Stimulated activated CD4-positive, alpha-beta T cell treated with anti-CD3 and anti-CD28 coated beads, Interleukin-15, amount 100 ng/mL, for 48 hours (primary cell): ENCODE measurements at places on chromosomes 6 and 20.

- no peak for DNase-seq
Observed at GRCh38 chr6:105995391-105995865, 90.7 kb upstream of the PRDM1 start.

DNA sequence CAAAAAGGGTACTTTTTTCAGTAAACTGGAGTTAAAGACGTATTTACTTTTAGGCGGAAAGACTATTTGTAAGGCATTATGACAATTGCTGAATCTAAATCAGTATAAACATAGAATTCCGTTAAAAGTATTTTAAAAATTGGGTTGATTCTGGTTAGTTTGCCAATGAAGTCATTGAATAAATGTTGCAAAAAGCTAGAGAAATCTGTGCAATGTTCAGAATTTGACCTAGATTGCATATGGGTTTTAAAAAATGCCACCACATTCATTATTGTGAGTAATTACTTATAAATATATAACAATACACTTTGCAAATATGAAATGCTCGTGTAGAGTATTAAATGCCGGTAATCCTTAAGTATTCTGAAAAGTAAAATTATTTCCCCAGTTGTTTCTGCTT lies 116.5 kb upstream of the EEF1E1 start:
- DNase-seq, result no peak

DNA sequence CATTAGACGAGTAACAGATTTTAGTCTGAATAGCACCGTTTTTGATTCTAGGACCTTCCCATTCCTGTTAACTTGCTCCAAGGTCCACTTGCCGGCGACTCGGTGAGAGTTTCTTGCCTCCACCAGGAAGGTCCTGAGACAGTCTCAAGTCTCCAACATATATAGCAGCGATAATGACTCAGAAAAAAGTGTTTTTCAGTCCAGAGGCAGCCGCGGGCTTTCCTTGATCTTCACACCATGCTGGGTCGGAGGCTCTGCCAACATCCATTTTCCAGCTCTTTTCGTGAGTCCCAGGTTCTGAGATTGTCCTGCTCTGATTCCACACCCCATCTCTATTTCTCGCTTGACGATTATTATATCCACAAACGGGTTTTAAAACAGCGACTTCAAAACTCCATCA lies 170.5 kb downstream of the GPX5 start:
- no peak for DNase-seq

- no peak for DNase-seq
Observed at GRCh38 chr20:14477125-14477524, 139.7 kb upstream of the FLRT3 start.

DNA sequence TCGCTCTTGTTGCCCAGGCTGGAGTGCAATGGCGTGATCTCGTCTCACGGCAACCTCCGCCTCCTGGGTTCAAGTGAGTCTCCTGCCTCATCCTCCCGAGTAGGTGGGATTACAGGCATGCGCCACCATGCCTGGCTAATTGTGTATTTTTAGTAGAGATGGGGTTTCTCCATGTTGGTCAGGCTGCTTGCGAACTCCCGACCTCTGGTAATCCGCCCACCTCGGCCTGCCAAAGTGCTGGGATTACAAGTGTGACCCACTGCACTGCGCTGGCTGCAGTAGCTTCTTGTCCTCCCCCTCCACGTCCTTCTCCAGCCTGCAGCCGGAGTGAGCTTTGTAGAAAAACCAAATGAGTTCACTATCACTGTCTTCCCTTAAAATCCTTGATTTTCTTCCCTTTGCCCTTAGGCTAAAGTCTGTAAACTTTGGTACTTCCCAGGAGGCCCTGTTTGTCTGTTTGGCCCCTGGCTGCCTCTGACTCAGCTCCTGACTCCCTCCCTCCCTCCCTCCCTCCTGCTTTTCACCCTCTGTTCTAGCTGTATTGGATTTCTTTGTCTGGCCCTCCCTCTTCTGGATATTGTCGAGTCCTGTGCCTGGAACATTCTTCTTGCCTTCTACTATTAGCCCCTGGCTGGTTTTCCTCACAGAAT lies 12.9 kb downstream of the PARD6B start:
- DNase-seq, result no peak

GRCh38 chr6:100592929-100593328 lies 128.2 kb upstream of the SIM1 start:
- DNase-seq, result no peak

DNA sequence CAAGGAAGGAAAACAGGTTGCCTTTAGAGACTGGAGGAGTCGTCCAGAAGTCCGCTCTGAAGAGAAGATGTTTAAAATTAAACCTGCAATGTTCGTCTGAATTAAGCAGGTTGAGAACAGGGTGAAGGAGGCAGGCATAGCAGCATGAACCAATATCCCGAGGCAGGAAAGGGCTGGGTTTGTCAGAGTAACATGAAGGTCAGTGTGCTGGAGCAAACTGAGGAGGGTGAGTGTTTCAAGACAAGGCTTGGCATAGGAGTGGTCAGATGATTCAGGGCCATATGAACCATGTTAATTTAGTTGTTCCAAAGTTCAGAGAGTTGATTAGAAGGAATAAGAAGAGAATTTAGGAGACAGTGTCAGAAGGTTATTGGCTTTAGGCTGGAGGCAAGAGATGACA lies 93.3 kb downstream of the UTRN start:
- no peak for DNase-seq

DNA sequence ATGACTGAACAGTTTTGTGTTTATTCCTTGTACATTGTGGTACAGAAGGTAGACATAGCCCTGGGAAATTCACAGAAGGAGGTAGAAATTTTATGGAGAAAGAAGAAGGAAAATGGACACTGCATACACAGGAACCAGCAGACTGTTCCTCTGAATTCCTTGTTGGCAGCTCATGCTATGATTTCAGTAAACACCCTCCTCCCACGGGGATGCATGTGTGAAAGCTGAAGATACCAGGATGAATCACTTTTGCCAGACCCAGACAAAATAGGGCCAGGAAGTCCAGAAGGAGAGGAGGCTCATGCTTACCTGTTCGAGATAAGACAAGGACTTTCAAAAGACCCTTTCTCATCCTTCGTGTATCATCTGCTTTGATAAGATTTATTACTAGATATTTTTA lies 110.3 kb upstream of the GGTLC1 start:
- no peak for DNase-seq

GRCh38 chr6:134962421-134962820 lies 12.5 kb upstream of the ALDH8A1 start:
- no peak for DNase-seq

GRCh38 chr6:51112731-51113130 lies 294.1 kb downstream of the TFAP2B start:
- no peak for DNase-seq

GRCh38 chr6:155530219-155530834 lies 74.7 kb upstream of the NOX3 start:
- DNase-seq, result no peak

- no peak for DNase-seq
Observed at GRCh38 chr20:17833036-17833674, 133.4 kb downstream of the BANF2 start.

DNA sequence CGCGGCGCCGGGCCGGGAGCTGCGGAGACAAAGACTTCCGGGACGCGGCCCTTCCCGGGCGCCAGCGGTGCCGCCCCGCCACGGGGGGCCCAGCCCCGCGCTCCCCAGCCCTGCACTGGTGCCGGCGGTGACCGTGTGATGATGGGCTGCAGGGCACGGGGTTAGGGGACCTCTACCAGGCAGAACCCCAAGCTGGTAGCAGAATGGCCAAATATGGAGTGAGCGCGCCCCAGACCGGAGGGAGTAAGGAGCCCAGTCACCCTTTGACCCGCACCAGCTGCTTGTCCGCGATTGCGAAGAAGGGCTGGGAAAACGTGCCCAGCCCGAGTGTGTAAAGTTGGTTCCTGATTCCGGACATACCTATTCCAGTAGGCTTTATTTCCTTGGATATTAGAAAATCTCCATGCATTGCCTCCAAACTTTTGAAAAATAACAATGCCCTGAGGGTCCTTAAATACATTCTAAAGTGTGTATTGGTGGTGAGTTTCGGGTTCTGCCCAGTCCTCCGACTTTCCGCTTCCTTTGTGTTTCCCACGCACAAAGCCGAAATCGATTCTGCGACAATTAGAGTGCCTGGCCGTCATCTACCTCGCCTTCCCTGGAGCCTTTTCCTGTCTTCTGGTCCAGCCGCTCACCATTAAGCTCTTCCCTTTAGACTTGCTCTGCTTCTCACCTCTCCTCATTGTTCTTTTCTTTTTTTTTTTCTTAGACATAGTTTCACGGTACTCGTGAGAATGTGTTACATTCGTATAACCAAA lies 1.1 kb downstream of the ABRACL start:
- DNase-seq, result peak; percentile 15

DNA sequence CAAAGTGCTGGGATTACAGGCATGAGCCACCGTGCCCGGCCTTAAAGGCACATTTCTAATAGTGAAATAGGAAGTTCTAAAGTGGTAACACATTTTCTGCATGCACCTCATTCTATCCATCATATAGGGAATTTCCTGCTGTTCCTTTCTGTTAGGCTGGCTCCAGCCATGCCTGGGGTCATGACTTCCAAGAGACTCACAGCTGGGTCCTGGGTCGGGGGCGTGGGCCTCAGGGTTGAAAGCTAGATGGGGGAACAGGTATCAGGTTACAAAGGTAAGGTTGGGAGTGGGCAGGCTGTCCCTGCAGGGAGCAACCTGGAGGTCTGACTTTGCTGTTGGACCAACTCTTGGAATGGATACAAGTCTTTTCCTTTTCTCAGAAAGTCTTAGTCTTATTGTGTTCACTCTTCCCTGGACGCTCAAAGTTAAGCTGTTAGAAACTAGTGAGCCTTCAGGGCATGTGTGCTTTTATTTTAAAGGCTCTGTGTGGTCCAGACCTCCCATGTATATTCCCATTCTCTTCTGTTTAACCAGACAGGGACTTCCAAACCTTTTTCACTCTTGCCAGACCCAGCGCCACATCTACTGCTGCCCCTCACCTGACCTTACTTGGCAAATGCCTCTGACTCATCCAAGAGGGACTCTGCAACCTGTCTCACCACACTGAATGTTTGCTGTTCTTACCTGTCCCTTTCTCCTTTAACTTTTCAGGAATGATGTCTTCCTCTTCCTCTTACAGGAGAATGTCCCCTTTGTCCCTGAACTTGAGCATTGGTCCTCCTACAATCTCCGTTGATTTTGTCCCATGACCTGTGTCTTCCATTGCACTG lies 64.4 kb downstream of the TMEM170B start:
- no peak for DNase-seq

DNA sequence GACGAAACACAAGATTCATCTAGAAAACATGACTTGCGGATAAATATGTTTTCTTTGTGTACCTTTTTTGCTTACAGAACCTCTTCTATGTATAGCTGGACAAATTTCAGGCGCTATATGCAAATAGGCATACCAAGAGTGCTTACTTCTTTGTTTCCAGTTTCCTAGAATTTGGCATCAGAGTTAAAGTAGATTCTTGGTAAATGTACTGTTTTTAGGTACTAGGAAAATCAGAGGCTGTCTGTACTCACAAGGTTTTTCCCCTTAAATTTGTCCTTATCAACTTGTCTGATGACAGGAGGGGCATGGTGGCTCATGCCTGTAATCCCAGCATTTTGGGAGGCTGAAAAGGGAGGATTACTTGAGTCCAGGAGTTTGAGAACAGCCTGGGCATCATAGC lies 124.9 kb upstream of the TMEM170B start:
- no peak for DNase-seq

DNA sequence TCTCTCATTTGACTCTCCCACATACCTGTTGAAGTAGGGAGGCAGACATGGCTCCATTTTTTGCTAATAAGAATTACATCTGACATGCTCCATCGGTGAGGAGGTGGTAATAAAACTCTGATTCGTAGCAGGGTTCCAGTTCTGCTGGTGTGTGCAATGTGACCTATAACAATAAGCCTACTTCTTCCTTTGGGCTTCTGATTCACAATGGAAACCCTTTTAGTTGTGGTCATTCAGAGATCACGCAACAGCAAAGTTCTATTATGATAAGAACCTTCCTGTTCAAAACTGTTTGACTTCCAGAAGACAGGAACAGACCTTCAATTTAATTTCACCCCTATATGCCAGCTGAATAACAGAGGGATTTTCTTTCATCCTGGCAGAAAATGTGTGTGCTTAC lies 31.4 kb upstream of the GSTA4 start:
- no peak for DNase-seq

DNA sequence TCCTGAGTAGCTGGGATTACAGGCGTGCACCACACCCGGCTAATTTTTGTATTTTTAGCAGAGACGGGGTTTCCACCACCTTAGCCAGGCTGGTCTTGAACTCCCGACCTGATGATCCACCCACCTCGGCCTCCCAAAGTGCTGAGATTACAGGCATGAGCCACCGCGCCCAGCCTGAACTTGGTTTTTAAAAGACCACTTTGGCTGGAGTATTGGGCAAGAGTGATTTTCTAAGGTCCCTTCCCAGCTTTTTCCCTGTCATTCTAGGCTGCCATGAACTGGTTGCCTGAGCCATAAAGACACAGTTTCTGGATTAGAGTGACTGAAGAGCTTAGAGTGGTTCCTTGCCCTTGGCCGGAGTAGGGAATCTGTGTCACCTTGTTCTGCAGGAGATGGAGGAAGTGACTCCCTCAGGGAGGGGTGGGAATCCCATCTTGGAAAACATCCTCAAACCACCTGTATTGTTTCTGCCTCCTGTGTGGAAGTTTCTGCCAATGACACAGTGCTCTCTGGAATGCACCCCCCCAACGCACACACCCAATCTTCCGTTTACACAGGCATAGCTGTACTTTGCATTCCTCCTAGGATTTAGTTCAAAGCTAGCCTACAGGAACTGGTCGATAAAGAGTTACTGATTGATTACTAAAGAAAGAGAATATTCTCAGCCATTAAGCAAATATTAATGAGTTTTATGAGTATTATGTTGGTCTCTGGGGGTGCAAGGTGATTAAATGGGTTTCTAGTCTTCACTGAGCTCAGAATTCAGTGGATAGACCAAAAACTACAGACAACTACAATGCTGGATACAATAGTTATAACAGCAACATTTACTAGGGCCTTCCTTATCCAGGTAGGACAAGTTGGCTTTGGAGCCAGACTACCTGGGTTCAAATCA lies 18.2 kb downstream of the BCL2L1 start:
- no peak for DNase-seq

- no peak for DNase-seq
Observed at GRCh38 chr20:43151901-43152300, 37.8 kb downstream of the PTPRT start.

- DNase-seq, result no peak
Observed at GRCh38 chr6:158056804-158057203, 75.1 kb downstream of the SYNJ2 start.
